ENCODE measurements at places on chromosomes 11 and 22.

DNA sequence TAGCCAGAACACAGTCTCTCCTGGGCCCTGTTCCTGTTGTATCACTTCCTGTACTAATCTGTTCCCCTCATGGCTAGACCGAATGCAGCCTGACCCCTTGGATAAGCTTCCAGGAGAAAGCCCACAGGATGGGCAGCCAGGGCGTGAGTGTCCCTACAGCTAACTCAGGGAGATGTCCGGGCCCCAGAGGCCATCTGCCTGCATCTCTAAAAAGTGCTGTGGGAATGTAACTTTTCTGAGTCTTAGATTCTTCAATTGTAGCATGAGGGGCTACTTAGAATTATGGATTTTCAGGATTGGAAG lies 7.7 kb upstream of the MALAT1 start:
- no peak for DNase-seq

DNA sequence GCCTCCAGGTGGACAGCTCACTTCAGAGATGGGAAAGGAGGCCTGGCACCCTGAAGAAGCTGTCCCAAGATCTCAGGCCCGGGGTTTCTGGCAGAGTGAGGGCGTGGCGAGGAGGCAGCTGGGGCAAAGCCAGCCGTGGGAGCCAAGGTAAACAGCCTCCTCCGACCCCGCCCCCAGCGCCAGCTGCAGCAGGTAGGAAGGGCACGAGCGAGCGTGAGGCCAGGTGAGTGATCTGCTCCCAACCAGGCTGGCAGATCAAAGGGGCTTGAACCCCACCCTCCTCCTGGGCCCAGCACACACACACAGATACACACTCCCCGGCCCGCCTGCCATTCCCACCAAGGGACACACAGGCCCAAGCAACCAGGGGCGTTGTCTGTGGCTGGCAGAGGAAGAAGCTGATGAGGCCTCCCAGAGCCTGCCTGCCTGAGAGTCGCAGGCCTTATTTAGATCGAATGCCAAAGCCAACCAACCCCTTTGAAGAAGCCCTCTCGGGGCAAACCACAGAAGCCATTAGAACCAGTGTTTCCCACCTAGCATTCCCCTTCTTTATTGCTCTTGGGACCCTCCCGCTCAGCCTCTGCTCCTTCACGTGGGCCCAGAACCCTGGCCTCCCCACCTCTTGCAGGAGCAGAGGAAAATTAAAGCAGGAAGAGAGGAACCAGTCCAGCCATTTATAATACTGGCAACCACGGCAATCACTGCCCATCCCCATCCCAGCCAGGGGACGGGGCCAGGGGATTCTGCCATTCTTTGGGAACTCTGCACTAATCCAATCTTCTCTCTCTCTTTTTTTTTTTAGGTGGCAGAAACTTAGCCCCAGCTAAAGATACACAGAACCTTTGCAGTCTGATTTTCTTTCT lies 5.0 kb downstream of the PDGFB start:
- DNase-seq: no peak

DNA sequence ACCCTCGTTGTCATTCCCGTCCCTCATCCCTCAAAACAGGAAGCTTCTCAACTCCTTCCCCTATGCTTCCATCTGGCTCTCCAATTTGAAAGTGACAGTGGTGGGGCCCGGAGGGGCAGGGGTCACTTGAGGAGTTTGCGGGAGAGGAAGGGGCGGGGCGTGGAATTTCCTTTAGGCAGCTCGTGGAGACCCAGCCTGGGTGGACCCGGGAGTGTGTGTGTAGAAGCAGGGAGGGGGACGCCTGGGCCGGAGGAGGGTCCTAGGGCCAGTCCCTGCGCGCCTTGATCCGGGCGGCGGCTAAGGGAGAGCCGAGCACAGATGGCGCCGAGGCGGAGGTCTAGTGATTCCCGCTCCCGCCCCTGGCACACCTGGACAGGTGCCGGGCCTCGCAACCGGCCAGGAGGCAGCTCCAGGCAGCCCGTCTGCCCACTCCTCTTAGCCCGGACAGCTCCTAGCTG lies 7.8 kb upstream of the PAX6 start:
- no peak for DNase-seq

DNA sequence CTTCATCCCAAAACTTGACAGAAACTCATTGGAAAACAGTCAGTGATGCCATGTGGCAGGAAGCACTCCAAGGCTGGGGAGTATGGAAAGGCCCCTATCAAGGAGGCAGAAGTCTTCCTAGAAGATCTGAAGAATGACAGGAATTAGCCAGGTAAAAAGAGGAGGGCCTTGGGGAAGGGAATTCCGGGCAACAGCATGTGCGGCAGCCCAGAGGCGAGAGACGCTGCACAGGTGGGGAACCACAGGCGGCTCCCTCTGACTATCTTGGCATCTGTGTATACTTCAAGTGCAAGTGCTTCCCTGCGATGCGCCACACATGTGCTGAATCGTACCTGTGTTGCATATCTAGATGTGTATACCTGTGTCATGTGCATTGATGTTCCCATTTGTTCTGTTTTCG lies 12.7 kb downstream of the PDE2A start:
- DNase-seq: no peak
